ENCODE measurements at places on chromosomes 16 and 17.

GRCh38 chr16:74372953-74373846 is 2.9 kb upstream of the NPIPB15 start:
- no peak for DNase-seq

GRCh38 chr17:65553009-65553645 is 8.3 kb downstream of the AXIN2 start:
- no peak for DNase-seq

GRCh38 chr17:78529251-78529650 is 47.9 kb downstream of the DNAH17 start:
- DNase-seq: no peak

DNA sequence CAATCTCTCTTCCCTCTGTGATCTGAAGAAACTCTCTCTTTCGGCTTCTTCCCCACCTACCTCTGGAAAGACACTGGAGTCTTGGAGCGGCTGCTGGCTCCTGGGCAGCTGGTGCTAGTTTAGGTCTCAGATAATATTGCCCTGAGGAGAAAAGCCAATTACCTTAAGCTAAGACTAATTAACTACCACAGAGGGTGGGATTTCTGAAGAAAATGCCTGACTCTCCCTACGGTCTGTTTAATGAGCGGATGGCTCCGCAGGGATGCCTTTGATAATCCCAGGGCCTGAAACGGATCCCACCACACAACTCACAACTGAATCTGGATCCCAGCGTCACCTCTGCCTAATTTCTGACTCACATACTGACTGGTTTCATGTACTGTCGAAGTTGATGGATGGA is 127.0 kb upstream of the NLRP1 start:
- DNase-seq: no peak

DNA sequence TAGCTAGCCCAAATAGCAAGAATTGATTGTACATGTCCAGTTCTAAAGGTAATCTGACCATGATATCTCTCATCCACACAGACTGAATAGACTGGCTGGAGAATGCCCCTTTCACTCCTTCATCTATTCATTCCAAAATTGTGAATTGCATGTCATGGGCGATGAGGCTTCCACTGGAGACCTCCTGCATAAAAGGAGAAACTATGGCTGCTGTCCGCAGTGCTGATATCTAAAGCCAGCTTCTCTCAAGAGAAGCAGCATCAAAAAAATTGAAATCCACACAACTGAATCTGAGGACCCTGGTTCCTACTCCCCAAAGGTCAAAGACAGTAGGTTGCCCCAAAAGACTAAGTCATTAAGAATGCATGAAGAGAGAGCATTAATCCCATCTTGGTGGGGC is 7.9 kb upstream of the SCNN1G start:
- DNase-seq: no peak

- DNase-seq: no peak
Observed at GRCh38 chr17:39171933-39172332, 6.0 kb upstream of the ARL5C start.

DNA sequence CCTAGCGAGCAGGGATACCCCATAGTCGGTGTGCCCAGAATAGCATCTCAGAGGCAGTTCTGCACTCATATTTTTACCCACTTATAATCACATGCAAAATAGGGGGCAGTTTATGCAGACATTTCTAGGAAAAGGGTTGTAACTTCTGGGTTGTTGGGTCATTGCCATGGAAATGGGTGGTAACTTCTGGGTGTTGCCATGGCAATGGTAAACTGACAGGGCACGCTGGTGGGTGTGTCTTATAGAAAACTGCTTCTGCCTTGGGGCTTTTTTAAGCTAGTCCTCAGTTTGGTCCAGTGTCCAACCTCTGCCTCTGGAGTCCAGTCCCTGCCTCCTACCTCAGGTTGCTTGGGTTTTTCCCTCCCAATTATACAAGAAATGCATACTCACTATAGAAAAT is 7.4 kb upstream of the SPAG9 start:
- no peak for DNase-seq

DNA sequence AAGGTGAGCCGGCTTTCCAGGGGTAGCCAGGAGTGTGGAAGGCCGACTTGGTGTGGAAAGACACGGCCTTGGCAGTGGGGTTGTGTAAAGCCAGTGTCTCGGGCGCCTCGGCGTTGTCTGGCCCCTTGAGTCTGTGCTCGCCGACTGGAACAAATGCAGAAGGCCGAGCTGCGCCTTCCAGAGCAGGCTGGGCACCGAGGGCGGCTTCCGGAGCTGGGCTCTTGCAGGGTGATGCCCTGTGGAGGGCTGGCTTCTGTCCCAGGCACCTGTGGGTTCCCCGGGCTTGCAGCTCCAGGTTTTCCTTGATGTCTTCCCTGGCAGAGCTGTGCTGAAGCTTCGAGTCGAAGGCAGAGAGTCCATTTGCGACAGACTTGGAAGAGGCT is 8.0 kb downstream of the ZNF750 start:
- no peak for DNase-seq

DNA sequence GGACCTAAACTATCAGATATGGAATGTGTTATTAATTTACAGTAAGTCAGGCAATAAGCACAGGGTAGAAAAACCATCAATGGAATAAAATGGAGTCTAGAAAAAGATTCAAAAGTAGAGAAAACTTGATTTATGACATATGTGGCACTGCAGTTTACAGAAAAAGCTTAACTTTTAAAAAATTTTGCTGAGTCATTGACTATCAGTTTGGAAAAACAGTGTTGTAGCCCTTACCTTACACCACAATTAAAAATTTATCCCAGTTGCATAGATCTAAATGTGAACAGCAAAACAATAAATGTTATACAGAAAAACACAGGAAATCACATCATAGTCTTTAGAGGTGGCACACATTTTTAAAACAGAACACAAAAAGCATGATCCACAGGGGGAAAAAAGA is 108.5 kb downstream of the USP22 start:
- no peak for DNase-seq

DNA sequence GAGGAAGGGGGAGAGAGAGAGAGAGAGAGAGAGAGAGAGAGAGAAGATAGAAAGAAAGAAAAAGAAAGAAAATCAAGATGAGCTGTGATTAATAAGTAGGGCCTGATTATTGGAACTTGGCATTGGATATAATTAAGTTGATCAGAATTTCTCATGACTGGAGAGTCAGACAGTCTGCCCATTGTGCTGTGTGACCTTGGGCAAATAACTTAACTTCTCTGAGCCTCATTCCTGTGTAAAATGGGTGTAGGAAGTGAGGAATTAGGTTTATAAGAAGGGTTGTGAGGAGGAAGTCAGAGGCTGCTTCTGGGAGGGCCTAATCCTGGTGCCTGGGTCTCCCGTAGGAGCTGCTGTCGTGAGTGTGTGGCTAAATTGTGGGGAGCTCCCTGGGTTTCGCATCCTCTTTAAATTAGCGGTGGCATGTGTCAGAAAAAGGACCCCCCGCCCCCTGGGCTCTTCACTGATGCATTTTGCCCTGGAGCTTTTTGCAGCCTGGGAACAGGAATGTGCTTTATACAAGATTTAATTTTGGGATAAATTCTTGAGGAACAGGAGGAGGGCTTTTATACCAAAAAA is 76.0 kb downstream of the CMIP start:
- DNase-seq: no peak

GRCh38 chr17:73175962-73176565 is 11.3 kb downstream of the SSTR2 start:
- no peak for DNase-seq

DNA sequence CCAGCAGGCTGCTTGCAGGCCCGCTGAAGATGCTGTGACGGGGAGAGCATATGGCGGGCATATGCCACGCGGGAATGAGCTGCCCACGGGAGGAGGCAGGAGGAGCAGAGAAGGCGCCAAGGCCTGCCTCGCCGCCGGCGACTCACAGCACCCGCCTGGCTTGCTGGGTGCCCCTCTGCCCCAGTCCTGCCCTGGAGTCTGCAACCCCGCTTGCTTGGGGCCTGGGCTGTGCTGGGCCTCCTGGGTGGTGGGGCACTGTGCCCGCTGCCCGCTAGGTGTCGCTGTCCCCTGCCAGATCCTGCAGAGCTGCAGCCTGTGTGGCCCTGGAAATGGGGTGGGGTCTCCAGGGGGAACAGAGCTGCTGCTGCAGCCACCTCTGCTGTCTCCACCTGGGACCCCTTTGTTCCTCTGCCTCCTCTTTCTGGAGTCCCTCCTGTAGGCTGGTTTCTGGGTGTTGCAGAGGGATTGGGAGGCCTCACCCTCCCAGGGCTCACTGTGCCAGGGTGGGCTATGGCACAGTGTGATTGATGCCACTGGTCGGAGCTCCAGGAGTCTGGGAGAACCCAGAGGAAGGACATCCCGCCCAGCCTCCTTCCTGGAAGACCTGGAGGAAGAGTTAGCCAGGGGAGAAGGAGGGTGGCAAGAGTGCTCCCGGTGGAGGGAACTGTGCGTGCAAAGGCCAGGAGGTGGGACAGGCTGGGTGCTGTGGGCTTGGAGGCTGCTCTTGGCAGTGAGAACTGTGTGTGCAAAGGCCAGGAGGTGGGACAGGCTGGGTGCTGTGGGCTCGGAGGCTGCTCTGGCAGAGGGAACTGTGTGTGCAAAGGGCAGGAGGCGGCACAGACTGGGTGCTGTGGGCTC is 141.0 kb upstream of the CIBAR2 start:
- peak; percentile 11 for DNase-seq

- no peak for DNase-seq
Observed at GRCh38 chr17:63232565-63233310, 213.4 kb downstream of the CYB561 start.

- DNase-seq: no peak
Observed at GRCh38 chr17:17151962-17152361, 54.2 kb downstream of the PLD6 start.

GRCh38 chr16:73707863-73708262 is 588.8 kb upstream of the PSMD7 start:
- DNase-seq: no peak

DNA sequence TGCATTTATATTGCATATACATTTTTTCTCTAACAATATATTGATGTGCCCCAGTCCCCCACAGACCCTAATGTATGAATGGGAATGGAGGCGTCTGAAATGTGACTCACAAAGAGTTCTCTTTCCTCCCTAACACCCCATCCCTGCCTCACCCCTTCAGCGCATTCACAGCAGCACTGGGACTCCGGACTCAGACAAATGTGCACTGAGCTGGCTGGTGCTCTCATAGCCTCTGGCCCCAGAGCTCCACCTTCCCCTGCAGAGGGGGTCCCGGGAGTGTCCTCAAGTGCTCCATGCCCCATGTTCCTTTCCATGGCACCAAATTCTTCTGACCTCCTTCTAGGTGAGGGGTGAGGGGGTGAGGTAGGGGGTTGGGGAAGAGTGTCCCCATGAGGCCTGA is 20.6 kb downstream of the NPTX1 start:
- no peak for DNase-seq

GRCh38 chr16:81921843-81922584 is 89.3 kb downstream of the SDR42E1 start:
- DNase-seq: no peak

GRCh38 chr16:54397190-54397835 is 110.7 kb upstream of the IRX3 start:
- no peak for DNase-seq

- no peak for DNase-seq
Observed at GRCh38 chr17:37824534-37825485, 80.0 kb upstream of the HNF1B start.

- no peak for DNase-seq
Observed at GRCh38 chr17:55895112-55895759, 144.4 kb downstream of the PCTP start.

DNA sequence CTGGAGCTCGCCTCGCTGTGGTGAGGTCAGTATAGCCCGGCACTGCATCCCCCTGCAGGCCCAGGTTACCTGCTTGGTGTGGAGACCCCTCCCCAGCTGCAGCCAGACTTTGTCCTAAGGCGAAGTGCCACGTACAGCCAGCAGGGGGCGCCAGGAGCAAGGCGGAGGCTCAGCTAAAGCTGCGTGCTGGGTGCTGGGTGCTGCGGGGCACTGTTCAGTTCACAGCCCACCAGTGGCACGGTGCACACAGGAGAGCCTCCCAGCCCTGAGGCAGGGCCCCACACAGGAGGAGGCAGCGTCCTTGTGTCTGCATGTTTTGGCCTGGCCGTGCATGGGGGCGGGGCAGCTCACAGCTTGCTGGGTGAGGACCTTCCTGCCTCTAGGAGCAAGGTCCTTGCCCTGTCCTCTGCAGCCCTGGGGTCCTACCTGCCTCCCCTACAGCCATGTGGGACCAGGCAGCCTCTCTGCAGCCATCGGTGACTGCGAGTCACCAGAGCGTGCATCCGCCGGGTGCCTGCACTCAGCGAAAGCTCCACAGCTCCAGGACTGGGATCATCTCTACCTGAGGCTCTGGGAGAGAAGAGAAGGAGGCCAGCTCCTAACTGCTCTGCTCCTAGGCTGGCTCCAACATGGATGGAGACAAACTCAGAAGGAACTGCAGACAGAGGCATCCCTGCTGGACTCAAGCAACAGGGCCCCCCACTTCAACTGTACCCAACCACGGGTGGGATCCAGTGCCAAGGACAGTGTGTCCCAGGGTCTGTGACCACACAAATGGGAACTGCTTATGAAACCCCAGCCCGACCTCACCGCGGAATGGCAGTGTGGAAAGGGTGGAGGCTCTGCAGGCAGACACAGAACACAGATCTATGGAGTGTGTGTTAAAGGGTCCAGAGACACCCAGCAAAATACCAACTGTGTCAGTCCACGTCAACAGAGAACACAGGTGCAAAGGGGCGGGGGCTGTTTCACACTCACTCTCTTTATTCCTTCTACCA is 19.0 kb downstream of the SLC7A5 start:
- DNase-seq: peak; percentile 62

GRCh38 chr17:38430316-38430715 is 2.1 kb downstream of the ARHGAP23 start:
- no peak for DNase-seq

DNA sequence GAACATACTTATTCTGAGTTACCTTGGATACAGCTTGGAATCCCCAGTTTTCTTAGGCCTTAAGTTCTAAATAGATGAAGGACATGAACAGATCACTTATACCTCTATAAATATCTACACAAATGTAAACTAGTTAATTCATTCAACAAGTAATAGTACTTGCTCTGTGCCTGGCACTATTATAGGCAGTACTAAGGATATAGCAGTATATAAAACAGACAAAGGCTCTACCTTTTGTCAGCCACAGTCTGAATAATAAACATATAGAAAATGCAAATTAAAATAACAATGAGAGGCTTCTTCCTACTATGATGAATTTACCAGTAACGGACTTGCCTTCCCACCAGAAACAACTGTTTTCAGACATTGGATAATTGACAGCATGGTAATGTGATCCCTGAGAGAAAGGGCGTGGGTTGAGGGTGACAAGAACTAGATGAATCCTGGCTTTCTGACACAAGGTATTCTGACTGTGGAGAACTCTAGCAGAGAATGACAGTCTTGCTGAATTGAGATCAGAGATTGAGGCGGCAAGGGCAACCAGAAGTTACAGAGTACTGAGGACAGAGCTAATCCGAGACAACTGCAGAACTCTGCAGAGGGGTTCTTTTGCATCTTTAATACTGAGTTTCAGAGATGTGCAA is 170.5 kb downstream of the TANC2 start:
- DNase-seq: no peak

Data from stimulated activated CD4-positive, alpha-beta T cell treated with anti-CD3 and anti-CD28 coated beads, TNF-alpha, amount 100 ng/mL, for 1 hour (primary cell).